ENCODE measurements at places on chromosomes 3 and 15.

DNA sequence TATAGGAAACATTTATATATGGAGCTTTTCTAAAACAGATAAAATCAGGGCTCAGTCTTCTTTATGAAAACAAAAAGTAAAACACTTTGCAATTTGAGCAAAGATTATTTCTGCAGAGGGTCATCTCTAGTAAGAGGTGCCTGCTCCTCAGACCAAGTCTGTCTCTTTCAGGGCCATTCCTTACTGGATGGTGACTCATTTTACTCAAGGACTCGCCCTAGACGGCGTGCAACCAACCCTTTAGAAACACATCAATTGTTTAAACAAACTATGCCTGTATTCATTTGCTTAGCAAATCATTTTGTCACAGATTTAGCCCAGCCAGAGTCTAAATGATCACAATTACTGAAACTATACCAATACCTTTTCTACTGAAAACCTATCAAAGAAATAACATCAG lies 242.8 kb upstream of the ICE2 start:
- no peak for DNase-seq

DNA sequence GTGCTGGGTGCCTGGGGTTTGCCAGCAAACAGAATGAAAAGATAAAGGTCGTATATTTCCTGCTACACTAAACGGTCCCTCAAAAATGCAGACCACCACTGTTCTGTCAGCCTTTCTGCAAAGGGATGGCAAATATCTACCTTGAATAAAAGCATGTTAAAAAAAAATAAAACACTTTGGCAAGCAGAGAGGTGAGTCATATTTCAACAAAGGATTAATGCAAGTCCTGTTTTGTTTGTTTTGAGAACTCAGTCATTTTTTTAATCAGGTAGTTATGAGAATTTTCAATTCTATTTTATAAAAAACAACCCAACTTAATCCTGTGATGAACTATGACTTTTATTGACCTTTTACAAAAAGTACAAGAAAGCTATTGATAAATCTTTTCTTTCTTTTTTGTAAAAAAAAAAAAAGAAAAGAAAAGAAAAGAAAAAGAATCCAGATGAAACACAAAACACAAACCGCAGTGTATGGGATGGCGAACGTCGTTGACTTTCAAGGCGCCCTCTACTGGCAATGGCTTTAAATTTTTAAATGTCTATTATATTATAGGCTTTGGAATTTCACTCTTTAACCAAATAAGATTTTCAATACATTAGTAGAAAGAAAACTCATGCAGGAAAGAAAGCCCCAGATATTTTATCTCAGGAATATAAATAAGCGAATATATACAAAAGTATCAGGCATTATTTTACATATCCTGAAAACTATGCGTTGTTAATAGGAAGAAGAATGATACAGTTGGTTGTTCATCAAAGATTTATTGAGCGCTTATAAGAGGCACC lies 87.8 kb downstream of the NCEH1 start:
- DNase-seq, result peak; percentile 55

DNA sequence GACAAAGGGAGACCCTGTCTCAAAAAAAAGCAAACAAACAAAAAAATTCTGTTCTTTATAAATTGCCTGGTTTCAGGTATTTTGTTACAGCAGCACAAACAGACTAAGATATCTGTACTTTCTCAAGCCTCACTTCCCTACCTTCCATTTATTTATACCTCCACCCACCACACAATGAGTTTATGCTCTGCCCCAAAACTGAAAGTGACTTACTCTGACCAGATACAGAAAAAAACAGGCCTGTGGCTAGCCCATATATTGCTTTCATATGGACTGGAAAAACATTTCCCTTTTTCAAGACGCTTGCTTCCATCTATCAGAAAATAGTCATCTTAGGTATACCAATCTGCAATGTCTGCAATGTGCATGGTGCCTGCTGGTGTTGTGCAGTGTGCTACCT lies 8.7 kb upstream of the GPD1L start:
- DNase-seq, result no peak

DNA sequence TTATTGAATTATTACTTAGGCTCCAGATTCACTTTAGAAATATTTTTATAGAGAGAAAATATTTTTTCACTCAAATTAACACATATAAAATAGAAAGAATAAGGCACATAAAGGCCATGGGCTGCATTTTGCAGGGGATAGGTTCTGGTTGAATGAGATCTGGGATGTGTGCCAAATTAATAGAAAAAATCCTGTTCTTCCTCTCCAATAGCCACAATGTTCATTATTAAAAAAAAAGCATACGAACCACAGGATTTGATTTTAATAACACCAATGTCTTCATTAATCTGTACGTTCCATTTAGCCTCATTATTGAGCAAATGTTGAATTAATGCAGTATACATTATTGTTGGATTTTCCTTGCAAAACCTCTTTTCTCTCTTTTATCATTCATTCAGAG lies 622.8 kb upstream of the AGTR1 start:
- DNase-seq, result no peak

DNA sequence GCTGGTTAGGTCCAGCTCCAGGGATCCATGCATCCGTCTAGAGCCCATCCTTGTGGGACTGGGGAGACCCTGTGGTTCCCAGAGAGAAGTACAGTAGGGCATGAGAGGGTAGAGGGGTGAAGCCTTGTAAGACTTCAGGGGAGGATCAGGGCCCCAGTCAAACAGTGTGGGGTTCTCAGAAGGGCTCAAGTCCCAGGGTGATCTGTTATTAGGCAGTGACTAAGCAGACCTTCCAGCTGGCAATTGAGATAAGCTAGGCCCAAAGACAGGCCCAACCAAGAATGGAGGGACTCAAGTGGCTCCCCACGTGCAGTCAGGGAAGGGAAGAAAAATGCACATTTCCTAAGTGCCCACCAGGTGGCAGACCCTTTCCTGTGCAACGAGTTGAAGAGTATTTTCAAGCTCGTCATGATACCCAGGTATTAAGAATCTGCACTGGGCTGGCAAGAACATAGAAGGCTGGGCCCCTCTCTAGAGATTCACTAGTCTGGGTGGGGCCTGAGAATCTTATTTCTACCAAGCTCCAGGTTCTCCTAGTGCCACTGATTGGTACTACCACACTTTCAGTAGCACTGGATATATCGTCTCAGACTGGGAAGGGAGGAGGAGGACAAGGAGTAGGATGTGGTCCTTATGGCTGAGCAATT lies 240.8 kb downstream of the NR1D2 start:
- DNase-seq, result peak; percentile 22

GRCh38 chr3:136909187-136909586 lies 47.2 kb downstream of the NCK1 start:
- no peak for DNase-seq

DNA sequence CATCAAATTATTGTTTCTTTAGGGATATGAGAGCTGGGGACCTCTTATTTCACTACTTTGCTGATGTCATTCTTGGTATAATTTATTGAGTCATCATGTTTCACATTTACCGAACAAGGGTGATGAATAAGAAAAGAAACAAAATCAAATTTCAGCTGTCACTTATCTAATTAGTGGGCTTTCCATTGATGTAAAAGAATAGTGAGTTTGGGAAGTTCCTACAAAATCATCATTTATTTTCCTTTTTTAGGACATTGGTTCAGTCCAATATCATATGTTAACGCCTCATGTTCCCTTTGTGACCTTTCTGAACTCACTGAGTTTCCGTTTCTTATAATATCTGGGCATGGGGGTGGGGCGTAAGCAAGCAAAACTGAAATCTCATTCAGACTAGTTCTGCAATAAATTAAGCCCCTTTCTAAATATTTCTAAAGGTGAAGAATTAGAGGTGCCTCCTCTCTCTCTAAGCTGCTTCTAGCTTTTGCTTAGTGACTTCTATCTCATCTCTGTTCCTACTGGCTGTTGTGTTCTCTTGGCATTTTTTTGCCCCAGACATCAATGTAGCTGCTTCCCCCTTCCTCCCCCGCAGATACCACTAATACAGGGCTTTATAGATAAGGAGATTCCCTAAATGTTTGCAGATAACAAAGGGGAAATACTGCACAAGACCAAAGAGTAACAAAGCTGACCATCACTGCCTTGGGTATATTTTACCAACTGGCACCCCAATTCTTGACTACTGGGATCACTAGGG lies 238.0 kb upstream of the CTNNB1 start:
- no peak for DNase-seq

GRCh38 chr3:129793942-129794310 lies 99.6 kb downstream of the TMCC1 start:
- DNase-seq, result no peak

GRCh38 chr15:34049112-34049511 lies 10.1 kb upstream of the AVEN start:
- DNase-seq, result no peak

GRCh38 chr3:119677641-119677934 lies 382 bp upstream of the COX17 start:
- DNase-seq, result no peak

DNA sequence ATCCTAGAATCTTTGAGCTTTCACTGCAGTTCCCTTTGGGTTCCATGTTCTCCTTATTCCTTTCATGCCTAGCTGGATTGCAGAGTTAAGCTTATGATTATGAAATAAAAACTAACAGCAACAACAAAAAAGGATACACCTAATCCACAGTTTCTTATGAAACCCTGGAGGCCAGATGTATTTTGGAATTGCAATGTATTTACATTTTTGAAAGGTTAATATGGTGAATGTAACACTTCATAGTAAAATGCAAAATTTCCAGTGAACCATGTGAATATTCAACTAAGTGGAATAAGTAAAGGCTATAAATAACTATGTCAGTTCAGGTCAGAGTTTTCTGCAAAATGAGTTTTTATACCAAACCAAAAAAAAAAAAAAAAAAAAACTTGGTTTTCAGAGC lies 65.8 kb upstream of the FLNB start:
- DNase-seq, result no peak

DNA sequence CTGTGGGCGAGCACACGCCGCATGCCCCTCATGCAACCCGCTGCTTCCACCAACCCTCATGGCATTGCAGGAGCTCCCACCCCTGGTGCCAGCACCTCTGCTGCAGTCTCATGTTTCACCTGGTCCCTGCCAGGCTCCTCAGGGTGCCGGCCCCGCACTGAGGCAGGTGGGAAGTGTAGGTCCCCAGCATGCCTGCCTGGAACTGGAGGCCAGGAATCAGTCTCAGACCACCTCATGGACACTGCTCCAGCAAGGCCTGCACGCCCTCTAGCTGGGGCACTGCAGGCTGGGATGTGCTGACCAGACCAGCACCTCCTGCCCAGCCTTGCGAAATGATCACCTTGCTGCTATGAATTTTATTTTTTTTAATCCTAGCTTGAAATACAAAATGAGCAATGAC lies 39.1 kb downstream of the OCA2 start:
- DNase-seq, result no peak

DNA sequence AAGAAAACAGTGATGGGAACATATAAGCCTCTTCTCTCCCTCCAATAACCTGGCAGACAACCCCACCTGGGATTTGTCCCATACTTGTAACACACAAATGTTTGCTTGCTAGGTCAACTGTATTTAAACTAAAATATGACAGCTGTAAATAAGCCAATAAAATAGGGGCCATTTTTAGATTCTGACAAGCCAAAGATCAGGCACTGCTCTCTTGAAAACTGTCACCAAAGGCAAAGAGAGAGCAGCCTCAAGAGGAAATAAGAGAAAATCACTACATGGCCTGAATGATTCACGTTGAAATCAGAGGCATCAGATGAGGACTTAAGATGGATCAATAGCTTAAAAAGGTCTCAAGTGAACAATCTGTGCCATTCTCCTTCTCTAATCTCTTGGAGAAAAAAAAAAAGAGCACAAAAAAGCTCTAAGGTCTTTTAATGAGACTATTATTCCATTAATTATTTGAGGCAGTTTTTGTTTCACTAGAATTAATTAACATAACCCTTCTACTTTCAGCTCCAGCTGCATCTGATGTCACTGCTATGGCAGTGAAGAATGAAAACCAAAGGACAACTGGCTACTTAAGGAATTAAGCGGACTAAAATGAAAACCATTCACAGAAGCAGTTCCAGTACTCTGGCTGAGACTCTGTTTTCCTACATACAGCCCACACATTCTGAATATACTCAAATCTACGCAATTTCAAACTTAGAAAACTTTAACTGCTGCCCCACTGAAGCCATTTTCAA lies 19.0 kb downstream of the MYO5A start:
- no peak for DNase-seq

- no peak for DNase-seq
These were observed 480.1 kb upstream of the ZNF385D start for GRCh38 chr3:22231061-22231460.

GRCh38 chr15:56236197-56236596 lies 7.5 kb downstream of the RFX7 start:
- no peak for DNase-seq

DNA sequence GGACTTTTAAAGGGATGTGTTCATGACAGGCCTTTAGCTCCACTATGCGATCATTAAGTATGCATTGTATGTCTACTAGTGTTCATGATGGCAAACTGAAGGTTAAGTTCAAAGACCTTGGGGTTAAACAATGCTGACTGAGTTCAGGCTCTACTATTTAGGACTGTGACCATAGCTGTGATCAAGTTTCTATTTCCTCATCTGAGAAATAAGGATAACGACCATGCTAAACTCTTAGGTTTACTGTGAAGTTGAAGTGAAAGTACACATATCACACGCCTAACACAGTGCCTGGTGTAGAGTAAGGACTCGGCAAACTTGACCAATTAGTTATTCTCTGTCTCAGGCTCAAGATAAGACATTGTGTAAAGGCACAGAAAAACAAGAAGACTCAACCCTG lies 243.2 kb downstream of the MBNL1 start:
- DNase-seq, result no peak

GRCh38 chr15:66566963-66567531 lies 1.2 kb upstream of the LCTL start:
- peak; percentile 71 for DNase-seq

- DNase-seq, result no peak
These were observed 22.8 kb downstream of the SLC28A2 start for GRCh38 chr15:45274636-45275380.

DNA sequence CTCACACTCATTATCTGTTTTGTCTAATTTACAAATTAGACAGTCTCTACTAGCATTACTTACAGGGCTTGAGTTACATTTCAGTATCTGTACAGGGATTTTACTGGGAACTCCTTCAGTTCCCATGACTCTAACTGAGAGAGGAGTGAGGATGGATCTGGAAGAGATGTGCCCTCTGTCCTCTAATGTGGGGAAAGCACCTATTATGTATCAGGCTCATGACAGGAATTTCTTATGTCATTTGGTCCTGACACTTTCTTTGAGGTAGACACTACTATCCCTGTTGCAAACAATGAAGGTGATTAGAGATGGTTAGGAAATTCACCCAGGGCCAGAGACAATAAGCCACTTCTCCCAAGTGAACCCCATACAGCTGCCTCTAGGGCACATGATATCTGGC lies 10.9 kb upstream of the NCKIPSD start:
- DNase-seq, result no peak

DNA sequence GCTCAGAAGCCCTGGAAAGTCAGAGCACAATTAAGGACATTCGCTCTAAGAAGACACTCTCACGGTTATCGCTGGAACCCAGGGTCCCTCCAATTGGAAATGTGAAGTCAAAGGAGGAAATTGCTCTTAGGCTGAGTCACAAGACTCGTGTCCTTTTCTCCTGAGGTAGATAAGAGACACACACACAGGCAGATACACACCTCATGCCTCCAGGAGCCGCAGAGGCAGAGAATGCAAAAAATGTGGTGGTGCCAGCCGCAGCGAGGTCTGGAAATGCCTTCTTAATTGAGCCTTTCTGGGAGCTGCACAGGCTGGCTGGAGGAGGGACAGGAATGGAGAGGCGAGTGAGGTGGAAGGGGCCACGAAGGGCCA lies 189.3 kb downstream of the OPA1 start:
- no peak for DNase-seq

GRCh38 chr3:125965505-125965904 lies 3.5 kb upstream of the ROPN1B start:
- DNase-seq, result no peak

GRCh38 chr3:85455561-85456200 lies 496.9 kb downstream of the CADM2 start:
- no peak for DNase-seq

- DNase-seq, result no peak
These were observed 199.2 kb upstream of the TMC3 start for GRCh38 chr15:81573098-81573746.
